HFFc6 (cell line): ENCODE measurements at places on chromosomes 3 and 15. TPM values are rescaled to one million over a fixed set of nuclear protein-coding genes. Genes with fewer than 3 reads are reported as not detected.

The BNC1 gene
- 7.3 to 14.9 TPM (median 9.8 TPM) in 3 replicates for total RNA-seq

The C3orf85 gene
- total RNA-seq, result not detected in 3 replicates

The GABRR3 gene
- not detected in 3 replicates for total RNA-seq

The PAQR9 gene
- total RNA-seq, result 0.11 TPM in 1 of 2 replicates, not detected in the other

The ADAMTS9 gene
- 0.09 to 0.18 TPM in 2 of 3 replicates, not detected in the other for total RNA-seq

The BCL6 gene
- 26.9 to 33.5 TPM (median 28.1 TPM) in 3 replicates for total RNA-seq

The DLL4 gene
- not detected in 3 replicates for total RNA-seq

The TSEN2 gene
- 9.7 to 15.3 TPM (median 10.1 TPM) in 3 replicates for total RNA-seq

The ASTE1 gene
- 3.8 to 5.2 TPM (median 4.3 TPM) in 3 replicates for total RNA-seq

The H1-8 gene
- not detected in 3 replicates for total RNA-seq

The LRIG1 gene
- 1.4 to 2.3 TPM (median 2.0 TPM) in 3 replicates for total RNA-seq

The GOLGA8G gene
- not detected in 3 replicates for total RNA-seq

The NLGN1 gene
- total RNA-seq, result 7.2 to 17.2 TPM (median 8.4 TPM) in 3 replicates

The LRRIQ4 gene
- not detected in 3 replicates for total RNA-seq

The GOLGA8O gene
- total RNA-seq, result 0.34 to 0.43 TPM in 2 of 3 replicates, not detected in the other

The KCNMB3 gene
- total RNA-seq, result 0.46 and 0.63 TPM in 2 replicates

The APOD gene
- 0.63 TPM in 1 of 3 replicates, not detected in the others for total RNA-seq

The HESX1 gene
- total RNA-seq, result 0.27 TPM in 1 of 3 replicates, not detected in the others

The SOX14 gene
- not detected in 3 replicates for total RNA-seq

The CCDC33 gene
- total RNA-seq, result 0.30 TPM in 1 of 3 replicates, not detected in the others

The IMPG2 gene
- total RNA-seq, result 0.05 to 0.11 TPM (median 0.05 TPM) in 3 replicates

The CYFIP1 gene
- total RNA-seq, result 122 and 127 TPM in 2 replicates

The CFAP161 gene
- total RNA-seq, result 0.12 TPM in 1 of 3 replicates, not detected in the others

The TNNC1 gene
- not detected in 3 replicates for total RNA-seq

The SMCO1 gene
- not detected in 3 replicates for total RNA-seq

The PARP3 gene
- total RNA-seq, result 15.5 to 18.2 TPM (median 16.6 TPM) in 3 replicates

The VILL gene
- 3.5 to 4.3 TPM (median 4.1 TPM) in 3 replicates for total RNA-seq

The ANKRD34C gene
- total RNA-seq, result not detected in 3 replicates

The SEMA3F gene
- 22.7 to 35.6 TPM (median 30.5 TPM) in 3 replicates for total RNA-seq

The SERPINI1 gene
- total RNA-seq, result 2.4 to 4.1 TPM (median 2.5 TPM) in 3 replicates

The CCR1 gene
- not detected in 3 replicates for total RNA-seq
